Stimulated activated CD8-positive, alpha-beta memory T cell treated with anti-CD3 and anti-CD28 coated beads, Interleukin-7, amount 100 ng/mL, for 24 hours (primary cell): ENCODE measurements at places on chromosomes 6 and 20.

GRCh38 chr6:5781019-5781418 lies 225.7 kb downstream of the NRN1 start:
- no peak for DNase-seq

- DNase-seq: no peak
These were observed 166.1 kb upstream of the PRDM1 start for GRCh38 chr6:105920071-105920470.

DNA sequence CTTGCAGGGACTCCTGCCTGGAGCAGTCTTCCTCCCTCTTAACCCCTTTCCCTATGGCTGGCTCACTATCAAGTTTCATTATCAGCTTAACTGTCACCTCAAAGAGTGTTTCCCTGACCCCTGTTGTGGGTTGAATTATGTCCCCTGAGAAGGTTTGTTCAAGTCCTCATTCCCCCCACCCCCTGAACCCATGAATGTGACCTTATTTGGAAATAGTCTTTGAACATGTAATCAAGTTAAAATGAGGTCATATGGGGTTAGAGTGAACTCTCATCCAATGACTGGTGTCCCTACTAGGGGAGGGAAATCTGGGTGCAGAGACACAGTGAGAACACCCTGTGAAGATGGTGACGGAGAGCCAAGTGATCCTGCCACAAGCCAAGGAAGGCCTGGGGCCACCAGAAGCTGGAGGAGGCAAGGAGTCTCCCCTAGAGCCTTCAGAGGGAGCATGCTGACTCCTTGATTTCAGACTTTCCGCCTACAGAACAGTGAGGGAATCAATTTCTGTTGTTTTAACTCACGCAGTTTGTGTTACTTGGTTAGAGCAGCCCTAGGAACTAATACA lies 165.2 kb upstream of the TOP1 start:
- no peak for DNase-seq

- no peak for DNase-seq
These were observed 74.6 kb downstream of the ZNF133 start for GRCh38 chr20:18362916-18363315.

DNA sequence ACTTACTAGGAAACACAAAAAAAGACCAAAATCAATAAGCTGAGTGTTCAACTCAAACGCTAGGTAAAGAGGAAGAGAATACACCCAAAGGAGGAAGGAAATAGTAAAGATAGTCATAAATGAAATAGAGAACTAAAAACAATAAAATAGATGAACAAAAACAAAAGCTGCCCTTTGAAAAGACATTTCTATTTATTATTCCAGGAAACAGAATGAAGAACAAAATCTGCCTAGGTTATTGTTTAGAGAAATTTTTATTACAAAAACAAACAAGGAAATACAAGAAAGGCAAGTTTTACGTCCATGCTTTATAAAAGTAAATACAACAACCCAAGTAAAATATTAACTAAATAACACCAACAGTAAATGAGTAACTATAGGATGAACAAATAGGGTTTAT lies 20.1 kb downstream of the HLA-DMB start:
- DNase-seq: no peak
